Thoracic aorta endothelial cell (primary cell): ENCODE measurements at places on chromosomes 3 and 15. TPM values are rescaled to one million over a fixed set of nuclear protein-coding genes. Genes with fewer than 3 reads are reported as not detected.

The CEMIP gene
- 0.50 and 1.1 TPM in 2 replicates for total RNA-seq

The CLN6 gene
- 21.3 and 31.6 TPM in 2 replicates for total RNA-seq

The PLAAT1 gene
- total RNA-seq, result 0.13 and 0.29 TPM in 2 replicates

The AMOTL2 gene
- 104 and 116 TPM in 2 replicates for total RNA-seq

The CPNE4 gene
- total RNA-seq, result not detected in 2 replicates

The TM4SF18 gene
- 156 and 234 TPM in 2 replicates for total RNA-seq

The SCN11A gene
- 0.14 and 0.27 TPM in 2 replicates for total RNA-seq

The RARRES1 gene
- 0.57 and 0.66 TPM in 2 replicates for total RNA-seq

The PGBD4 gene
- total RNA-seq, result 1.7 and 1.8 TPM in 2 replicates

The CSTA gene
- not detected in 2 replicates for total RNA-seq

The ADAMTS9 gene
- 138 and 392 TPM in 2 replicates for total RNA-seq

The POPDC2 gene
- 0.43 TPM in 1 of 2 replicates, not detected in the other for total RNA-seq

The PLA1A gene
- 0.13 and 0.22 TPM in 2 replicates for total RNA-seq

The IQCF2 gene
- not detected in 2 replicates for total RNA-seq

The CHRNA7 gene
- total RNA-seq, result 1.0 and 4.1 TPM in 2 replicates

The ECE2 gene
- total RNA-seq, result not detected in 2 replicates

The IL5RA gene
- not detected in 2 replicates for total RNA-seq

The ZIC4 gene
- total RNA-seq, result 0.40 TPM in 1 of 2 replicates, not detected in the other

The ZKSCAN7 gene
- total RNA-seq, result 0.66 and 1.1 TPM in 2 replicates

The ANKUB1 gene
- total RNA-seq, result not detected in 2 replicates

The C3orf22 gene
- total RNA-seq, result not detected in 2 replicates

The TTLL13 gene
- total RNA-seq, result not detected in 2 replicates

The TERC gene
- total RNA-seq, result 117 and 176 TPM in 2 replicates

The ALDH1A2 gene
- total RNA-seq, result 2.3 and 38.1 TPM in 2 replicates

The MYZAP gene
- total RNA-seq, result 4.1 and 11.6 TPM in 2 replicates

The MINDY4B gene
- total RNA-seq, result not detected in 2 replicates

The SLC22A13 gene
- total RNA-seq, result 0.22 and 0.27 TPM in 2 replicates

The GPR156 gene
- total RNA-seq, result 0.27 and 0.36 TPM in 2 replicates

The CHST13 gene
- total RNA-seq, result not detected in 2 replicates

The CNTN4 gene
- under 0.01 TPM in 1 of 2 replicates, not detected in the other for total RNA-seq

The PRSS50 gene
- total RNA-seq, result not detected in 2 replicates

The ZNF639 gene
- total RNA-seq, result 68.1 and 74.2 TPM in 2 replicates

The PIGZ gene
- 3.4 and 3.7 TPM in 2 replicates for total RNA-seq

The CXCR6 gene
- total RNA-seq, result not detected in 2 replicates

The NECTIN3 gene
- total RNA-seq, result 95.3 and 95.8 TPM in 2 replicates

The SLC28A1 gene
- not detected in 2 replicates for total RNA-seq

The CLEC3B gene
- not detected in 2 replicates for total RNA-seq

The SPTSSB gene
- not detected in 2 replicates for total RNA-seq
